ENCODE measurements at places on chromosomes 4 and X.

DNA sequence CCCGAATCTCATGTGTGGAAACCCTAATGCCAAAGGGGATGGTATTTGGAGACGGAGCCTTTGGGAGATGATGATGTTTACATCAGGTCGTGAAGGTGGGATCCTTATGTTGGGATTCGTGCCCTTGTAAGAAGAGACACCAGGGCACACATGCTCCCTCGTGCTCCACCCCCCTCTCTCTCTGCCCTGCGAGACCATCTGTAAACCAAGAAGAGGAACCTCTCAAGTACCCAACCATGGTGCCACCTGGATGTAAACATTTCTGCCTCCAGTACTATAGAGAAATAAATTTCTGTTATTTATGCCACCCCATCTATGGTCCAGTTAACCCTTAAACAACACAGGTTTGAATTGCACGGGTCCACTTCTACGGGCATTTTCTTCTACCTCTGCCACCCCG lies 179.4 kb downstream of the DHRSX start:
- DNase-seq, result no peak

GRCh38 chr4:22573641-22574040 lies 57.8 kb upstream of the ADGRA3 start:
- DNase-seq, result no peak

DNA sequence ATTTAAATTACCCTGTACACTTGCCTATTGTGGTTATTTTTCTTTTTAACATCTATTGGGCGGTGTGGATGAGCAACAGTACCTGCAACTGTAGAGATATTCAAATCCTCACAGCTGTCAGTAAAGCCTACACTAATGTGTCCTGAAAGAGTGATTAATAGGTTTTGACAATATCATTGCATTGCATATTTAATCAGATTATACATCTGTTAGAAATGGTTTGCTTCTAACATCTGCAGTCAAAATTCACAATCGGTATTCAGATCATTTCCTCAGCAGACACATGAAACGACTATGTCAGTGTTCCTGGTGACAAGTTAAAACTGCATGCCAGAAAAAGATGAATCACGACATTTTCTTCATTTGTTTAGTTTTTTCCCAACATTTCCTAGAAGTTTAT lies 254.6 kb upstream of the EPHA5 start:
- DNase-seq, result no peak

GRCh38 chr4:11805842-11806241 lies 377.1 kb upstream of the HS3ST1 start:
- DNase-seq, result no peak

GRCh38 chr4:82523179-82523578 lies 38.6 kb downstream of the TMEM150C start:
- DNase-seq, result no peak

DNA sequence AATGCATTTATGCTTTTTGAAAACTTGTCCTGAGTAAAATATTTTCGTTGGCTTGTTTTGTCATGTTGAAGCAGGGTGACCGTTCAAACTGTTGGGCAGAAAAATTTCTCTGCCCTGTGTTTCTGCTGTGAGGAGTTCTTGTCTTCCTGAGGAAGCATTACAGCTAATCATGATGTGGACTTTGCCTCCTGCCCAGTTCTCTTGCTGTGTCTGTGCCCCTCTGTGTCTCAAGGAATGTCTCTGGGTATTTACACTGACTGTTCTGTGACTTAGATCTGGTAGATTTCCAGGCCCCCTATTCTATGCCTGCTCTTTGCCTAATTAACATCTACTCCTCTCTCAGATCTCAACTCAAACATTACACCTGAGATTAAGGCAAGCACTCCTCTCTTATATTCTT lies 30.4 kb upstream of the RPL34 start:
- no peak for DNase-seq

DNA sequence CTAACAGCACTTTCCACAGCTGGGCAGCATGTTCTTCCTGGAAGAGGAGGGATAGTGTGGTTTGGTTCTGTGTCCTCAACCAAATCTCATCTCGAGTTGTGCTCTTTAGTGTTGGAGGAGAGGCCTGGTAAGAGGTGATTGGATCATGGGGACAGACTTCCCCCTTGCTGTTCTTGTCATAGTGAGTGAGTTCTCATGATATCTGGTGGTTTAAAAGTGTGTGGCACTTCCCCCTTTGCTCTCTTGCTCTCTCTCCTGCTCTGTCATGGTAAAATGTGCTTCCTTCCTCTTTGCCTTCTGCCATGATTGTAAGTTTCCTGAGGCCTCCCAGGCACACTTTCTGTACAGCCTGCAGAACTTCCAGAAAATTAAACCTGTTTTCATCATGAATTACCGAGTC lies 133.7 kb upstream of the NDP start:
- no peak for DNase-seq

- no peak for DNase-seq
Observed at GRCh38 chrX:7390441-7390840, 242.5 kb upstream of the PUDP start.

GRCh38 chr4:61992351-61992750 lies 792.2 kb downstream of the ADGRL3 start:
- no peak for DNase-seq

DNA sequence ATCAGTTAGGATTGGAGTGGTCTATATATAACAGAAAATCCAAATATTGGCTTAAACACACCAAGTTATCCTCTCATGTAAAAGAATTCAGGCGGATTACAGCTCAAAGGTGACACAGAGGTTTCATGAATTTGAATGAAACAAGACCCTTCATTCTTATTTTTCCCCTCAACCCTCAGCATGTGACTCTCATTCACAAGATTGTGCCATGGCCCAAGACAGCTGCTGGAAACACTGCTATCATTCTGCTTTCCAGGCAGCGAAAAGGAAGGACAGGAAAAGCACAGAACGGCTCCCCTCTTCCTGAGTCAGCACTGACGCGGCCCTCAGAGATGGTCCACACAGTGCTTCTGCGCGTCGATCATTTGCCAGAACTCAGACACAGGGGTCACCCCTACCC lies 891.0 kb upstream of the FRG1 start:
- DNase-seq, result no peak

- DNase-seq, result no peak
Observed at GRCh38 chr4:184417802-184418511, 56.4 kb downstream of the IRF2 start.

DNA sequence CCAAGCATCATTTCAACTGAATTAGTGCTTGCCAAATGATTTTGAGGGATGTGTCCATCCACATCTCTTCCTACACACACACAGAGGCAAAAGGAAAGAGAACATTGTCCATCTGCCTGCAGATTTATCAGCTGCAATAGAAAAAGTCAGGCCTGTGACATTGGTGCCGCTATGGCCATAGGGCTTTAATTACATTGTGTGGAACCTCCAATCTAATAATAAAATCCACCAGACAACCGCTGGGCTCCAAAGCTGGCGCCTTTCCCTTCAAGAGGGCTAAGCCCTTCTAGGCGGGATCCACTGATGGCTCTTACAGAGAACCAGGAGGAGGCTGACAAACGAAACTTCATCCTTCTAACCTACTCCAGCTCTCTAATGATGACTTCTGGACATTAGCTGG lies 60.6 kb downstream of the PHOX2B start:
- no peak for DNase-seq

DNA sequence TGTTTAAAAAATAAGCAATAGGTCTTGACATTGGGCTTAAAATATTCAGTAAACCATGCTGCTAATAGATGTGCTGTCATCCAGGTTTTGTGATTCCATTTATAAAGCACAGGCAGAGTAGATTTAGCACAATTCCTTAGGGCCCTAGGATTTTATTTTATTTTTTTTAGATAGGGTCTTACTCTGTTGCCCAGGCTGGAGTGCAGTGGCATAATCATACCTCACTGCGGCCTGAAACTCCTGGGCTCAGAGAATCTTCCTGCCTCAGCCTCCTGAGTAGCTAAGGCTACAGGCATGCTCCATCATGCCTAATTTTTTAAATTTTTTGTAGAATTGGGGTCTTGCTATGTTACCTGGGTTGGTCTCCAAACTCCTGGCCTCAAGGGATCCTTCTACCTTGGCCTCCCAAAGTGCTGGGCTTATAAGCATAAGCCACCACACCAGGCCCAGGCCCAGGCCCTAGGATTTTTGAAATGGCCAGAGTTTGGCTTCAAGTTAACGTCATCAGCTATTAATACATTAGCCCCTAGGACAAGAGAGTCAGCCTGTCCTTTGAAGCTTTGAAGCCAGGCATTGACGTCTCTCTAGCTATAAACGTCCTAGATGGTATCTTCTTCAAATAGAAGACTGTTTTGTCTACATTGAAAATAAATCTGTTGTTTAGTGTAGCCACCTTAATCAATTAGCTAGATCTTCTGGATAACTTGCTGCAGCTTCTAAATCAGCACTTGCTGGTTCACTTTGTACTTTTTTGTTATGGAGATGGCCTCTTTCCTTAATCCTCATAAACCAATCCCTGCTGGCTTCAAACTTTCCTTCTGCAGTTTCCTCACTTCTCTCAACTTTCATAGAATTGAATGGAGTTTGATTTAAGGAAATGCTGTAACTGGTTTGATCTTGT lies 35.8 kb downstream of the EIF2S3 start:
- DNase-seq, result no peak

DNA sequence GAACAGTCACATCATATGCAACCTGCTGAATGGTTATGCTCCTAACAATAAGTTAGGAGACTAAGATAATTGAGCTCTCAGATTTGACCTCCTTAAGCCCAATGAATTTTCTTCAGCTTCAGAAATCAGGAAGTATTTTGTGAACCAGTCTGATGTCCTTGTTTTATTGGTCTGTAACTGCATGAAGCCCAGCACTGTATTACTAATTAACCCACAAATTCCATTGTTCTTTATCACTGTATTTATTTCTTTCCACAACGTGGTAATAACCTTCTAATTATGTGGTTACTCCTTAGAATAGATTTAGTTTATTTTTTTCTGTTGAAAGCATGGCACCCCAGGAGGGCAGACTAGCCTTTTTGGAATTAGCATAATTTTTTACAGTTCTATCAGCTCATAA lies 3.9 kb upstream of the MFAP3L start:
- DNase-seq, result no peak

- no peak for DNase-seq
Observed at GRCh38 chrX:71239781-71240180, 14.2 kb downstream of the ZMYM3 start.

DNA sequence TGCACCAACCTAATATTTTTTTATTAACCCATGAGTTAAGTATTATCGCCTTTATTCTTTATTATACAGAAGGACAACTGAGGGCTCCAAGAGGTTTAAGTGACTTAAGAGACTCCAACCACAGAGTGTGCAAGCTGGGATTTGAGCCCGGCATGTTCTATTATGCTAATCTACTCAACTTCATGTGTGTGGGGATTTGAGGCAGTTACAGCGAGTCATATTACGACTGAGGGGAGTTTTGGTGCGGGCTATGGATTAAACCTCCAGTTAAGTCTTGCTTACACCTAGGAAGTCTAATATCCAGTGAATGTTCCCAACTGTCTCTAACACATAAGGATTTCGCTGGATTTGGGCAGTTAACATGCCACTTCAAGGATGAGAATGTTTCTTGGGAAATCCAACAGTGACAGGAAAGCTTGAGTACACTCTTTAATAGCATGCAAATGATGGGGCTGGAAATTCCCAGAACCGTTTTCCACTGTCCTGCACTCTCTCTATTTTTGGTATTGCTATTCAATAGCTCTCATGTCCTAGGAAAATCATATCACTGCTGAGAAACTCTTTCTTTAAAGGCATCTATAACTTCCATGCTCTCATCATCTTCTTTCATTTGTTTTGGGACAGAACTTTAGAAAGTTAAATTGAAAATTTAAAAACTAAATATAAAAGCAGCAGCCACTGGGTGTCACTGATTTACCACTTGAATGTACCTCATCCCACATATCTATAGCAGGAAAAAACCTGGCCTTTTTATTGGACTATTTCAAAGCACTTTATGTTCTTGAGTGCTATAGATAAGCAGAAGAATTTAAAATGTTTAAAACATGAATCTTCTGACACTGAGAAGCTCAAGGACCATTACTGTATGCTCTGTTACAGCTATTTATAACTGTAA lies 165.1 kb upstream of the TTC29 start:
- no peak for DNase-seq

GRCh38 chr4:26021417-26022345 lies 107.7 kb downstream of the SMIM20 start:
- DNase-seq, result no peak

- no peak for DNase-seq
Observed at GRCh38 chrX:45036161-45036560, 163.2 kb downstream of the KDM6A start.

DNA sequence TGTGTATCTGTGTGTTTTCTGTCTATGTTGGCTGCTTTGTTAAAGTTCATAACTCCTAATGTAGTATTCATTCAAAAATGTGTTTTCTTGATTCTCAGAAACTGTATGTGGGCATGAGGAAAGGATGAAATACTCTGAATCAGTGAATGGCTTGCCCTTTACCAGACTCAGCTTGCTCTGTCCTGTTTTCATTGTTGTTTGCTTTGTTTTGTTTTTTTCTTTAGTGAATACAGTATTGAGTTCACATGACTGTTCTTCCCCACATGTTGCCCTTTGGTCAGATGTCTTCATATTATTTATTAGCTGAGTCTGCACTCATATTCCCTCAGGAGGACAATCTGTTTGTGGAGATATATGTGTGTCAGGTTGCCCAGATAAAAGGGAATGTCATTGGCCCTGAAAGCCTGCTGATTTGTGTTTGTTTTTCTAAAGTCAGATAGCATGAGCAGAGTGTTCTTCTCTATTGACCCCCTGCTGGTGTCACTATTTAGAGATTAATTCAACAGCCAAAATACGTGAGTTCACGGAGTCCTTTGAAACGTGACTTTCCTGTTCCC lies 1184.4 kb downstream of the RPA4 start:
- no peak for DNase-seq

- no peak for DNase-seq
Observed at GRCh38 chr4:165402375-165402774, 23.6 kb downstream of the CPE start.

- no peak for DNase-seq
Observed at GRCh38 chr4:123674762-123675465, 278.3 kb downstream of the SPRY1 start.

DNA sequence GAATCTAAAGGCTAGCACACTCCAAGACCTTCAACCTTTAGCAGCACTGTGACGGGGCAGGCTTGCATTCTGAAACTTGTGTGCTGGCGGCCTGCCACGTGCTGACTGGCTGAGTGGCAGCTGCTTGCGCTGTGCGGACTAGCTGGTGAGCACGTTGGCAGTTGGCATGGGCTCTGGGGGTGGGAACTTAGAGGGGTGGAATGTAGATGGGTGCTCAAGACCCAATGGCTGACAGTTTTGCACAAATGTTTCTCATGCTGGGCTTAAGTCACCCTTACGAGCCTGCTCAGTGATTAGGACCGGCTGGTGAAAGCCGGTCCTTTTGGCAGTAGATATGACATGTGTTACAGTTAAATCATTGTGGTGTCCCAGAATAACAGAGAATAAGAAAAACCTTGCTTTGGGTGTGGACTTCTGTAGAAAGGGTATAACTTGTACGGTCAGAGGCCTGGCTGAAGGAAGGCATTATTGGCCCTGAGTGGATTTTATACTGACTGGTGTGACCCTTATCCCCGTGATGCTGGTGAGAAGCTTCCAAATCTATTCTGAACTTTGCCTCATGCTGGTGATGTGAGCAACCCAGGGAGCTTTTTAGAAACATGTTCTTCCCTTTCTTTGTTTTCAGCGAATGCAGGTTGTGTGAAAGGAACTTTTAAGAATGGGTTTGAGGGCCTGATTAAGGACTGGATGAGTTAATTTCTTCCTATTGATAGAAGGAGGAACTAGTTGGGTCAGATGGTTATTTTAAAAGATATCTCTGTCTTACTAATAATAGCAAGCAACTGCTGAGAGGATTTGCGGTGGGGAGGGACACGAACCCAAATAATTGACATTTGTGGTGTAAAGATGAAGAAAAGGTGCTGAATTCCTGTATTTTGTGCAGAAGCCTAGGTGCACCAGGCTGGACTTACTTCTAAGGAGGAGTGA lies 107.4 kb upstream of the SLC4A4 start:
- no peak for DNase-seq
